SK-N-SH (cell line): ENCODE measurements at places on chromosomes 2 and 18. TPM values are rescaled to one million over a fixed set of nuclear protein-coding genes. Genes with fewer than 3 reads are reported as not detected.

UGT1A5 gene
- not detected in 2 replicates for polyA plus RNA-seq

TMEM163 gene
- not detected in 2 replicates for polyA plus RNA-seq

ARL5A gene
- 8.2 and 8.4 TPM in 2 replicates for polyA plus RNA-seq

GRCh38 chr2:46157072-46157965, 139.9 kb upstream of the EPAS1 start:
- H3K36me3 ChIP-seq: peaks cover 29% of the 10 kb centered on the region; the same call in 1 of the 2 replicates
- no peak overlapping the region for H3K27ac ChIP-seq
- H3K4me1 ChIP-seq: peaks cover 9% of the 10 kb centered on the region; the same call in 1 of the 2 replicates
- no peaks in the 10 kb centered on the region for H3K27me3 ChIP-seq
- no peak for DNase-seq

GRCh38 chr2:210617732-210618330, 61.4 kb downstream of the CPS1 start:
- no peaks in the 10 kb centered on the region for H3K27me3 ChIP-seq
- H3K36me3 ChIP-seq: no peaks in the 10 kb centered on the region
- H3K4me3 ChIP-seq: no peak overlapping the region
- no peaks in the 10 kb centered on the region for H3K4me1 ChIP-seq

GRCh38 chr18:22980394-22980793, 47.3 kb downstream of the RBBP8 start:
- DNase-seq: no peak
- H3K4me1 ChIP-seq: no peaks in the 10 kb centered on the region
- no peak overlapping the region for H3K4me3 ChIP-seq
- no peak overlapping the region for H3K27ac ChIP-seq
- H3K27me3 ChIP-seq: no peaks in the 10 kb centered on the region

LRRTM4 gene
- polyA plus RNA-seq: 0.10 and 0.39 TPM in 2 replicates

TFCP2L1 gene
- not detected in 2 replicates for polyA plus RNA-seq

- no peaks in the 10 kb centered on the region for H3K4me1 ChIP-seq
- H3K4me3 ChIP-seq: no peak overlapping the region
- no peaks in the 10 kb centered on the region for H3K27me3 ChIP-seq
Observed at GRCh38 chr2:201136889-201137321, 20.9 kb downstream of the CFLAR start.

DNA sequence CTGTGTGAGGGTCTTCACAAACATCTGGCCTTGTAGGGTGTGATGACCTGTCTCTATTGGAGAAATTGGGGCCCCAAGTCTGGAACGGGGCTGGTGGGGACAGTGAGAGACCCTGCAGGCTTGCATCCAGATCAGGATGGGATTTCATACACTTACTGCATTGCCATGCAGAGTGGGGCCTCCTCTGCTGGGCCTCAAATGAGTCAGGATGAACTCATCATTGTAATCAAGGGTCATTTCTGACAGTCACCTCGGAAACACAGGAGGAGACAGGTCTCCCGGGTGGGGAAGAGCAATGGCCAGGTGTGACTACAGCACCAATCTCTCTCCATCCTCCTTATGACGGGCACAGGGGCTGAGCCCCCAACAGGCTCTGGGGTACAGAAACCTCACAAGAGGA, 48.1 kb upstream of the GALR1 start:
- no peaks in the 10 kb centered on the region for H3K4me1 ChIP-seq
- H3K36me3 ChIP-seq: no peaks in the 10 kb centered on the region
- no peak overlapping the region for H3K27ac ChIP-seq
- no peaks in the 10 kb centered on the region for H3K27me3 ChIP-seq
- no peak overlapping the region for H3K4me3 ChIP-seq

DNA sequence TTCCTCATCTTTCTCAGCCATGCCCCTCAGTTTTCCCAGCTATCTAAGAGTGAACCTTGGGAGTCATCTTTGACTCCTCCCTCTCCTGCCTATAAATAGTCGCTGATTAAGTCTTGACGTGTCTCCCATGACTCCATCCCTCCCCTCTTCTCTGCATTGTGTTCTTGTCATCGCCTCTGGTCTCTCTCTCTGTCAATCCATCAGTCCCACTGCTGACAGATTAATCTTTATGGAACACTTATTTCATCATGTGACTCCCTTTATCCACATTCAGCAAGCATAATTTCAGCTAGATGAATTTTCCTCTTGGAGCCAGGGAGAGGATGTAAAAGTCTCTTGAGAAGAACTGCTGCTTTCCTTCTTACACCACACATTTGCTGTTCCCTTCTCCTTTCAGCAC, 9.4 kb downstream of the ADAM23 start:
- no peaks in the 10 kb centered on the region for H3K4me1 ChIP-seq
- no peak overlapping the region for H3K4me3 ChIP-seq
- no peaks in the 10 kb centered on the region for H3K36me3 ChIP-seq
- DNase-seq: no peak

DNA sequence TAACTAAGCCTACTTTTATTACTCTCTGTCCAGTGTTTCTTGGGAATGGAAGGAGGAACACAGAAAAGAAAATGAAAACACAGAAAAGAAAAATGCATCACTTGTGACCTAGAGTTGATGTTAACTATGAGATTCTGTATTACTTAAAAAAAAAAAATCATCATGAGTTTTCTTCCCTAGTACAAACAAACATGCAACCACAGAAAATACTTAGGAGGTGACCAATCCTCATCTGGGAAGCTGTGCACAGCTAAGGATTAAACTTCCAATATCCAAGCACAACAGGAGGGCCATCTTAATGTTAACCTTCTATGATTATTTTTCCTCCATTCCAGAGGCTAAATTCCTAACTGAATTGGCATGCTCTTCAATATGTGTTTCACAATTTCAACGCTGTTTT, 1140.4 kb downstream of the LRP1B start:
- no peak for DNase-seq
- no peaks in the 10 kb centered on the region for H3K27me3 ChIP-seq
- H3K4me3 ChIP-seq: no peak overlapping the region
- H3K27ac ChIP-seq: no peak overlapping the region
- H3K36me3 ChIP-seq: no peaks in the 10 kb centered on the region

NEU2 gene
- not detected in 2 replicates for polyA plus RNA-seq

UGT1A10 gene
- not detected in 2 replicates for polyA plus RNA-seq

DNA sequence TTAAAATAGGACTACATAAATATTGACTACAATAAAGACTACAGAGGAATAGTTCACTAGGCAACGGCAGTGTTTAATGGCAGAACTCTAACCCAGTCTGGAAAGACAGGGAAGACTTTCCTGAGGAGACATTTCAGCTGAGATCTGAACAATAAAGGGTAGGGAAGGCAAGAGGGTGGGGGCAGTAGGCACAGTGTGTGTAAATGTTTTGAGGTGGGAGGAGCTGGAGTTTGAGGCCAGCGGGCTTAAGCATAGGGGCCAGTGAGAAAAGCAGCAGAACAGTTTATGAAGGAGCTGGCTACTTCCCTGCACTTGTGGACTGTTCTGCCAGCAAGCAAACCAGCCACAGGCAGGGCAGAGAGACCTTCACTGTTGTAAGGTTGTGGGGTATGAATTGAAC, 76.6 kb upstream of the UGP2 start:
- DNase-seq: no peak
- H3K27ac ChIP-seq: no peak overlapping the region
- no peaks in the 10 kb centered on the region for H3K36me3 ChIP-seq
- no peaks in the 10 kb centered on the region; the same call in none of the 2 replicates for H3K4me1 ChIP-seq
- no peak overlapping the region for H3K4me3 ChIP-seq
- no peaks in the 10 kb centered on the region for H3K27me3 ChIP-seq

CYP1B1 gene
- polyA plus RNA-seq: 0.08 and 0.20 TPM in 2 replicates

GRCh38 chr18:79485788-79486355, 90.1 kb downstream of the NFATC1 start:
- peak overlapping the region; percentile 29; the same call in 1 of the 2 replicates for H3K4me3 ChIP-seq
- peaks cover 65% of the 10 kb centered on the region for H3K27me3 ChIP-seq
- no peaks in the 10 kb centered on the region for H3K36me3 ChIP-seq

DNA sequence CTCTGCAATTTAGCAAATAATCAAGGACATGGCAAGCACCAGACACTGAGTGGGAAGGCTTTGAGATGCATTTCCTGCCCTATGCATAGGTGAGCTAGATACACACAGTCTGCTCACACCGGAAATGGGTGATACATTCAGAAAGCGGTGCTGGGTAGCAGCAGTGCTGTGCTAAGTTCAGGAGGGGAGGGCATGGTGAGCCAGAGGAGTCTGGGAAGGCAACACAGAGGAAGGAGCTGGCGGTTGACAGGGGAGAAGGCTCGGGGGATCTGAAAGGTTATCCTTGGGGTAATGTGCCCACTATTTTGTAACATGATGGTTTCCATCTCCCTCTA, 57.4 kb upstream of the EPAS1 start:
- H3K4me1 ChIP-seq: no peaks in the 10 kb centered on the region
- no peaks in the 10 kb centered on the region for H3K36me3 ChIP-seq
- H3K27me3 ChIP-seq: no peaks in the 10 kb centered on the region

- H3K27me3 ChIP-seq: no peaks in the 10 kb centered on the region
- no peak for DNase-seq
- H3K27ac ChIP-seq: no peak overlapping the region
- H3K4me3 ChIP-seq: no peak overlapping the region
Observed at GRCh38 chr18:77119851-77120491, 12.6 kb downstream of the MBP start.
